ENCODE measurements at places on chromosomes 12 and 14. TPM values are rescaled to one million over a fixed set of nuclear protein-coding genes. Genes with fewer than 3 reads are reported as not detected.

TMPRSS12 gene
- not detected for polyA plus RNA-seq

CCDC38 gene
- polyA plus RNA-seq, result not detected

TMCC3 gene
- 0.29 TPM for polyA plus RNA-seq

TRPV4 gene
- 5.2 TPM for polyA plus RNA-seq

BHLHE41 gene
- polyA plus RNA-seq, result 0.96 TPM

ABCC9 gene
- 2.0 TPM for polyA plus RNA-seq

PALS1 gene
- 31.1 TPM for polyA plus RNA-seq

CYP46A1 gene
- polyA plus RNA-seq, result 0.14 TPM

C12orf54 gene
- not detected for polyA plus RNA-seq

PLEKHG3 gene
- polyA plus RNA-seq, result 6.4 TPM

BRMS1L gene
- 5.2 TPM for polyA plus RNA-seq

GIT2 gene
- polyA plus RNA-seq, result 62.0 TPM

LYZ gene
- not detected for polyA plus RNA-seq

PARPBP gene
- polyA plus RNA-seq, result 6.0 TPM

RASSF9 gene
- polyA plus RNA-seq, result 0.06 TPM
